ENCODE measurements at places on chromosomes 6 and 20.
A peak's percentile ranks its signal among the peaks of the same experiment; 100 is the strongest.

DNA sequence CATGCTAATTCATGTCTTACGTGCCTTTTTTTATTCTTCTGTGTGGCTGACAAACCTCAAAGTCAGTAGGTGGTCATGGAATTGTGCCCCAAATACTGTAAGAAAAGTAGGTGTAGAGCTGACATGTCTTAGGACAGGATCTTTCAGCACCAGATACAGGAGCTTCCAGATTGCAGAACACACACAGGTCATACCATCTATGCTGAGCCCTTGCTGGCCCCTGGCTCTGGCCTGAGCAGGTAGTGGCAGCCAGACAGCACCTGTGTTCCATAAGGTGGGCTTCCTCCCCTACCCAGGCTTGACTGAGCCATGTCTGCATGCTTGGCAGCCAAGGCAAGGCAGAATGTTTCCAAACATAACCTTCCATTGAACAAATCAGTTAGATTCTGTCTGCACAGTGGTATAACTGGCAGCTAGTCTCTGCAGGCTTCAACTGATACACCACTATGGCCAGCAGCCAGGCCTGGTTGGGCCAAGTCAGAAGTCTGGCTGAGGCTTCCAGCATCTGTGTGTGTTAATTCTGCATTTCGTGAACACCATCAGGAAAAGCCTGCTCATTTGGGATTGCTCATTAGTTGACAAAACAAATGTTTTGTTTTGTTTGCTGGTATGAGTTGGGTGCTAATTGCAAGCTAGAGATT is 366.5 kb downstream of the FOXA2 start:
- no peak for DNase-seq

- no peak for DNase-seq
Observed at GRCh38 chr6:24255676-24256075, 102.2 kb downstream of the DCDC2 start.

DNA sequence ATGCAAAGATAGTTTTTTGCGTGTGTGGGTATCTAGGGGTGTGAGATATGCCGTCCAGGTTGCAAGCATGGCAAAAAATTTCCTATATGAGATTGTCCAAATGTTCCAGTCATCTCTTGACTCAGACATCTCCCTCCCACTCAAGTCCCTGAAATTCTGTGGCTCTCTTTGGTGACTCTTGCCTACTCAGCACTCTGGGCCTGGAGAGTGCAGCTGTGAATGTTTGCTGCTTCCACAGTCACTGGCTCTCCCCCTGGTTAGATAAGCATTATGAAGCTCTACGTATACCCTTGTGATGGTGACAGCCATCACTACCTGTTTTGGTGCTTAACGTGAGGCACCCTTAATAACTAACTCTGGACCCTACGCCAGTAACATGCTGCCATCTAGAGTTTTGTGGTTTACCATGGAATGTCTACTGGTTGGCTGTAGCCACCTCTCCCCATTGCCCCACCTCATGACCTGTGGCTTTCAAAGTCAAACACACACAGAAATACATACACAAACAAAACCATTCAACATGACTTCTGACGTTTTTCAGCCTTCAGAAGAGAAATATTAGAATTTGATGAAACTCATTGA is 621.9 kb upstream of the CITED2 start:
- DNase-seq = no peak

GRCh38 chr6:68497927-68498326 is 137.2 kb upstream of the ADGRB3 start:
- DNase-seq = no peak

- DNase-seq = no peak
Observed at GRCh38 chr20:59289994-59290393, 10.4 kb upstream of the EDN3 start.

- DNase-seq = no peak
Observed at GRCh38 chr20:43686820-43687219, 19.9 kb downstream of the MYBL2 start.

- DNase-seq = peak; percentile 30
Observed at GRCh38 chr6:141482796-141483597, 649.7 kb upstream of the GJE1 start.

DNA sequence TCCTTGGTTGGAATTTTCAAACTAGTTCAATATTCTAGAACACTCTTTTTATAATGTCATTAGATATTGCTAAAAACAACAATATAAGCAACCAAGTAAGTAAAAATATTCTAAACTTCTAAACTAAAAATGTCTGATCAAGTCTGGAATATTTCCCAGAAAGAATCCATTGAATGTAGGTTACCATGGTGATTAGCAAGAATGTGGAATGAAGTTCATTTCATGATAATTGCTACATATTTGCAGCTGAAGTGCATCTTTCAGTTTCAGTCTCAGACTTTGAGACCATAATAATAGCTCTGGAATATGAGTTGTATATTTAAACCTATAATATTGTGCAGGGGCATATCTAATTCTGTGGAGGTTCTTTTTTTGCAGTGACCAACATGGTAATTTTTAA is 61.0 kb upstream of the NKAIN2 start:
- no peak for DNase-seq

DNA sequence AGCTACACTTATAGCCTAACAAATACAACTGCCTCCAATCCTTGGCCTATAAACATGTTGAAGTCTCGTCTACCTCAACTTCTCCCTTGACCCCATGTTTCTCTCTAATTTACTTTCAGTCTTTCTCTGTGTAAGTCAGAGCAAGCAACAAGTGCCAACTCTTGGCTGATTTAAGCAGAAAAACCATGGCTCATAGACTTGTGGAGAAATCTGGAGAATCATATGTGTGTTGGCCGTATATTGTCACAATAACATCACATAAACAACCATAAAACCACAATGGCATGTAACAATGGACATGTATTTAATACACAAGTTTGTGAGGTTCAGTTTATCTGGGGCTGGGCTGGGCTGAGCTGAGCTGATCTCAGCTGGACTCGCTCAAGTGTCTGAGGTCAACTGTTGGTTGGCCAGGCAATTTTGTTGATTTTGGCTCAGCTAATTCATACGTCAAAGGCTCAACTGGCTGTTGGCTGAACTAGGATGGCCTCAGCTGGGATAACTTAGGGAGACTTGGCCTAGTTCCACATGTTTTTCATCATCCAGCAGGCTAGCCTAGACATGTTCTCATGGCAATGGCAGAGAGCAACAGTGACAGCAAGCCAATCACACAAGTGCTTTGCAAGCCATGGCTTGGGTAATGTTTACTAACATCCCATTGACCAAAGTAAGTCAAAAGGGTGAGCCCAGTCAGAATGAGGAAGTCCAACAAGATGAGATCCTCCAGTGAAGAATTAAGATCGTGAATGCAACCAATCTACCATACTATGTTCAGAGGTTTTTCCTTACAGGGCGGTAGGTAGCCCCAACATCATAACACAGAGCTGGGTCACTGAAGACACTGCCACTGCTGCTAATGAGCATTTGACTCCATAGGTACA is 12.9 kb upstream of the TBC1D22B start:
- no peak for DNase-seq

- no peak for DNase-seq
Observed at GRCh38 chr6:14804785-14805210, 441.1 kb upstream of the JARID2 start.

DNA sequence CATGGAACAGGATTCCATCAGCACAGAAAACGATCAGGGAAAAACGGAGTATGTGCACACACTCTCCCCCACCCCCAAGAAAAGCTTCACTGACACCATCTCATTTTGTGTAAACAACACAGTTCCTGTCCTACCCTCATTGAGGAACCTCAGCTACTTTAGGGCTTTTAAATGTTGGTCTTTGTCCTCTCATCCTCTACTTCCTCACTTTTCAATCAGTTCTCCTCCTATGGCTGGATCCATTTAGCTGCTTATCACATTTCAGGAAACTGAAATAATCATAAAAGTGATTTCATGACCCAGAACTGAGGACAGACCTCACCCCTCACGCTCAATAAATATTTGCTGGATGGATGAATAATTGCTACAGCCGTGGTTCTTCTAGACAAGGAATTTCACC is 33.1 kb upstream of the PNRC1 start:
- no peak for DNase-seq

DNA sequence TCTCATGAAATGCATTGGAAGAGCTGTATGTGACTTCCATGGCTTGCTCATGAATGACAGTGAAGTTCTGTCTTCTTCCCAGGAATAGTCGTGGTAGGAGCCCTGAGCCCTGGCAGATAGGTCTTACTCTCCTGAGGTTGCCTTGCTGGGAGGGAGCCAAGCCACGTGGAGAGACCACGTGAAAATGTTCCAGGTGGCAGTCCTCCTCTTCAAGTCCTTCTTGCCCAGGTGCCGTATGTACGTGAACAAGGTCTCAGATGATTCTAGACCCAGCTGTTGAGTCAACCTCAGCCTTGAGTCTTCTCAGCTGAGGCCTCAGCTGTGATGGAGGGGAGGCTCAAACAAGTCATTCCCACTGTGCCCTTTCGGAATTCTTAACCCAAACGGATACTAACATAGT is 192.4 kb upstream of the PRDM1 start:
- no peak for DNase-seq

GRCh38 chr6:108294297-108294726 is 542 bp upstream of the AFG1L start:
- no peak for DNase-seq

GRCh38 chr6:33200219-33201146 is at the start of the genes RXRB and SLC39A7:
TSS of gene RXRB (minus strand) at chr6:33200665. CDS start at chr6:33200476, 189 bp downstream.
TSS of gene SLC39A7 (plus strand) at chr6:33200867. CDS start at chr6:33201246, 379 bp downstream.
- peak; percentile 99 for DNase-seq

DNA sequence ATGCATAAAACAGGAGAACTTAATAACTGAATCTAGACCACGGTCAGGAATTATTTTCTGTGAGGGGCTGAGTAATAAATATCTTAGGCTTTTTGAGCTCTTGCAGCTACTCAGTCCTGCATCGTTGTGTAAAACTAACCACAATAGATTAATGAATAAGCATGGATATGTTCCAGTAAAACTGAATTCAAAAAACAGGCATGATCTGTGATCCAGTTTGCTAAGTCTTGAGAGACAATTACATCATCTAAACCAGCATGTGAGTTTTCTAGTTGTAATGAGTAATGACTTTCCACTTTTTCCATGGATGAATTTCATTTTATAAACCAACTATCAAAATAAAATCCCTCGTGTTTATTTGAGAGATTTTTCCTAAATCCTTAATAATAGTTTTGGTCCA is 336.8 kb downstream of the RFPL4B start:
- no peak for DNase-seq

- no peak for DNase-seq
Observed at GRCh38 chr20:52864916-52865605, 107.1 kb upstream of the TSHZ2 start.

DNA sequence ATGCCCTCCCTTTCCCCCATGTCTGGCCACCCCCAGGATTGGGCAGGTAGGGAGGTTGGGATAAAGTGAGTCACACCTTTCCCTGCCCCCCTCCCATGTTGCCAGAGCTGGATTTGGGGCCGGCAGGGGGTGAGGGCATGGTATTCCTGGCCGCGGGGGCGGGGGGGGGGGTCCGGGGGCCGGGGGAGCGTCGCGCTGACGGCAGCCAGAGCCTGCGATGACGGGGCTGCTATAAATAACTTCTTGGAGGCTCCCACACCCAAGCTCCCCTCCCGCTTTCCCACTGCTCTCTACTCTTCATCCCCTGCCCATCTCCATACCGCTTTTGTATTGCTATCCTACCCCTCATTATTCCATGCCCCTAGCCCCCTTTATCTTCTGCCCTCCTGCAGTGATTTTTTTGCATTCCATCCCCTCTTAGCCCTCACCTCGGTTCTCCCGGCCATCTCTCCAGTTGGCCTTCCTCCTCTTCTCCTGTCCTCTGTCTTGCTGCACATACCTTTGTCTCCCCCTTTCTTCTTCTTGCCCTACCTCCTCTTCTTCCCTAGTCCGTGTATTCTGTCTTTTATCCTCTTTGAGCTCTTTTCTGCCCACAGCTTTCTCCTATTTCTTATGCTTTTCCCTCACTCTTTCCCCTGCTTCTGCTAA is 13.8 kb downstream of the SYNGAP1 start:
- DNase-seq = no peak

GRCh38 chr6:54846243-54846856 is at the start of gene FAM83B:
TSS of gene FAM83B (plus strand) at chr6:54846771. CDS start at chr6:54870247, 23,476 bp downstream.
- peak; percentile 66 for DNase-seq

- DNase-seq = no peak
Observed at GRCh38 chr6:127966616-127967015, 65.8 kb upstream of the THEMIS start.

- DNase-seq = no peak
Observed at GRCh38 chr6:1423578-1423977, 34.2 kb downstream of the FOXF2 start.

DNA sequence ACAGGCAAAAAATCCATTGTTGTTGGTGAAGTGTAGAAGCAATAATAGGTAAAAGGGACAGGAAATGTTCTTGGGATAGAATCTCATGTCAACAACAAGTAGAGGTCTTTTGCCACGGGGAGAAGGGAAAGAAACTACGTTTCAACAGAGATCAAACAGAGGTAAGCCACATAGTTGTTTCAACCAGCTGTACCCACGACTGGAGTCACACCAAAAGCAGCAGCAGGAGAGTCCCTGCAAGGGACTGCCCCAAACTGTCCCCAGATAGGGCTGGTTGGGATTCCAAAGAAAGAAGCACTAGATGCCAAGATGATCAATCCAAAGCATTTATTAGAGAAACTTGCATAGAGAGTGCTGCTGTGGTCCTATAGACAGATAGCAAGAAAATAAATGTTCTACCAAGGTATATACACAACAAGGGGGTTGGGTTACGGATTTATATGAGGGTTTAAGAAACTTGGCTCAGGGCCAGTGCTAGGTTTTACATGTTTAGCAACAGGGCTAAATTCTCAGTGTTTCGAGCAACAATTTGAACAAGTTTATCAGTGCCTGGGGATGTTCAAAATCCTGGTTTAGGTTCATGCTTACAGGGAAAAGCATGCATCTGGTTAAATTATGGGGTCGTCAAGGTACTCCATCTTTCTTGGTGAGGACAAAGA is 466.5 kb downstream of the MMUT start:
- DNase-seq = no peak

DNA sequence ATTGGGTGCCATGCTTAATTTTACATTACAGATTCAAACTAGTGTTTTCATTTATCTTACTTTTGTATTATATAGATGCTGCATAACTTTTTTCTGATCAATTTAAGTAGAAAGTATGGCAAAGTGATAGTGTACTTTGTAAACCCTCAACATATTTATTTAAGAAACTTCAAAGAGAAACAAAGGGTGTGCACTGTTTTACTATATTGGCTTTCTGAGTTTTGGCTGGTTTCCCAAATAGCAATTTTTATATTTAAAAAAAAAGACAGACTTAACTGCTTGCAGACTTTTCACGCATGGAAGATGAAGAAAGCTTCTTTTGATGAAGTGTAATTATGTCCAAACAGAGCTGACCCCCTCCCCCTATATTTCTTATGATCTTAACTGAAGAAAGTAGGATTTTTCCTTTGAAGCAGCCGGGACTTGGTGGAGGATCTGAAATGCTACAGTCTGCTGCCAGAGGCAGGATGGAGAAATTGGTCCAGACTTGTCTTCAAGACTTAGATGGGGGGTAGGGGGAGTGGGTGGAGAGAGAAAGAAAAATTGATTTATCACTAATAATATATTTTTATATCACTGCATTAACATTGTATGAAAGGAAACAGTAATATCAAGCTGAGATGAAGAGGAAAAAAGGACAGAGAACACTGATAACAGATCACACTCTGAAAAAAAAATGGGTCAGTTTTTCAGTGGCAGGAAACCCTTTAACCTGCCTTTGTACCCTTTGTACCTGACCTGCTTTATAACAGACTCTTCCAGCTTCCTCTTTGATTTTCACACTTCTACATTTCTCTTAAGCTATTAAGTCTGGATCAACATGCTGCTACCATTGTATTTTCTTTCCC is 56.0 kb upstream of the SUPT3H start:
- DNase-seq = no peak

GRCh38 chr6:166851911-166852310 is 104.4 kb downstream of the RNASET2 start:
- no peak for DNase-seq
